Cardiac muscle cell (in vitro differentiated cells and primary cell): ENCODE measurements at places on chromosomes 12 and 14. TPM values are rescaled to one million over a fixed set of nuclear protein-coding genes. Genes with fewer than 3 reads are reported as not detected.

MYH6 gene
- 4,520 and 8,484 TPM in 2 replicates for total RNA-seq

NEUROD4 gene
- total RNA-seq, result not detected in 2 replicates

DHRS7 gene
- 24.1 and 32.3 TPM in 2 replicates for total RNA-seq

GLIPR1L1 gene
- total RNA-seq, result not detected in 2 replicates

STYK1 gene
- total RNA-seq, result 0.21 and 0.74 TPM in 2 replicates

ABCC9 gene
- total RNA-seq, result 0.48 and 0.67 TPM in 2 replicates

PFKM gene
- 118 and 152 TPM in 2 replicates for total RNA-seq

BCL2L2 gene
- total RNA-seq, result 28.6 and 40.7 TPM in 2 replicates

ABHD4 gene
- 33.1 and 33.4 TPM in 2 replicates for total RNA-seq

DPPA3 gene
- total RNA-seq, result not detected in 2 replicates

KRT5 gene
- not detected in 2 replicates for total RNA-seq

RPGRIP1 gene
- total RNA-seq, result 0.14 TPM in 1 of 2 replicates, not detected in the other

ACVRL1 gene
- 0.81 and 5.5 TPM in 2 replicates for total RNA-seq
